ENCODE measurements at places on chromosomes 11 and 22. TPM values are rescaled to one million over a fixed set of nuclear protein-coding genes. Genes with fewer than 3 reads are reported as not detected.

- DNase-seq, result no peak
Observed at GRCh38 chr11:69009441-69010211, 3.4 kb downstream of the MRGPRF start.

DNA sequence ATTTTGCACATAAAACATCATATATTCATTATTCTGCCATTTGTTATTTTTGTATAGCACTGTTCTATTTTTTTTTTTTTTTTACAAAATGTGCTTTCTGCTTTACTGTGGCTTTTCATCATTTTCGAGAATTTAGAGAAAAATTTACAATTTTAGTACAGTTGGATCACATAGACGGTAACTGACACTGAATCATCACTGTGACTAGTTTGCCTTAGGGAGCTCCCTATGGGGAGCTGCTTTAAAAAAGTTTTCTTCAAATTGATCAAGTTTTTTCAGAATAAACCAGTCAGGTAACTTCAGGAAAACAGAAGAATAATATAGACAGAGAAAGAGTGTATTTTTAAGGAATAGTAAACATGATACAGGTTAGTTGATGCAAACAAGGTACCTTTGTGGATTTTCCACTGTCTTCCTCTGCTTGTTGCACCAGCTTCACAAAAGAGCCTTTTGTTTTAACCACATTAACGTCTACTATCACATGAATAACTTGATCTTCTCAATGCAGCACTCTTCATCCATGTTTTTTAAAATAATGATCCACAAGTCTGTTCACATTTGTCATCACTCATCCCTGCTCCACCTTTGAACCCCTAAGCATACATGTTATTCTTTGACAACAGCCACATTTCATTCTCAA, 327.0 kb downstream of the DYNC2H1 start:
- DNase-seq, result no peak

- no peak for DNase-seq
Observed at GRCh38 chr11:69820441-69820840, 1.2 kb upstream of the FGF3 start.

- no peak for DNase-seq
Observed at GRCh38 chr11:23236826-23237555, 376.7 kb upstream of the CCDC179 start.

DNA sequence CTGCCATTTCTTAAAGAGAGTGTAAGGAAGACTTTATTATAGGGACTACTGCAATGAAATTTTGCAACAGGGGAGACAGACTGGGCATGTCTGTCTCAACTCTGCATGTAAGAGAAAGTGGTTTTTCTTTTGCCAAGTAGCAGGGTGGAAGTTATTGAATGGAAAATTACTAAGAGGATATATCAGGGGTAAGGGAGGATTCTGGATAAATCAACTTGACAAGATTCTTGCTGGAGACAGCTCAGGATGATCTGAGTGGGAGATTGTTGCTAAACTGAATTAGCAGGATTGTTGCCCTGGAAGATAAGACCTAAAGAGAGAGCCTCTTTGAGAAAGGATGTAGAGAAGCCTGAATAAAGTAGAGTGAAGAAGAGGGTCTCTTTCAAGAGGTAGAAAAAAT, 145.8 kb downstream of the LUZP2 start:
- DNase-seq, result no peak

DNA sequence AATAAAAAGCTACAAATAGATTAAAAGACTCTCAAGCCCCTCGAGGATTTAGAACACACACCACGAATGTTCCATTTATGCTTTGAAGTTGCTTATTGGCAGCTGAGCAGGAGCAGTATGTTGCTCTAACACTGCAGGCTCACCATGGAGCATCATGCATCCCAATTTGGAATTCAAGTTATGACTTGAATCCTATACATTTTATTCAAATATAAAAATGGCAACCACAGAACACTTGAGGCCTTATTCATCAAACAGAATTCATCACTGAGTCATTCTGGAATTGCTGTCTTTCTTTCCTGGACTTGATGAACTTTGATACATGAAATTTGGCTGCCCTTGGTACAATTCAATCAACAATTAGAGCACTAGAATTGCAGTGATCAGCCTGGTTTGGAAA, 24.5 kb upstream of the BLID start:
- no peak for DNase-seq

DNA sequence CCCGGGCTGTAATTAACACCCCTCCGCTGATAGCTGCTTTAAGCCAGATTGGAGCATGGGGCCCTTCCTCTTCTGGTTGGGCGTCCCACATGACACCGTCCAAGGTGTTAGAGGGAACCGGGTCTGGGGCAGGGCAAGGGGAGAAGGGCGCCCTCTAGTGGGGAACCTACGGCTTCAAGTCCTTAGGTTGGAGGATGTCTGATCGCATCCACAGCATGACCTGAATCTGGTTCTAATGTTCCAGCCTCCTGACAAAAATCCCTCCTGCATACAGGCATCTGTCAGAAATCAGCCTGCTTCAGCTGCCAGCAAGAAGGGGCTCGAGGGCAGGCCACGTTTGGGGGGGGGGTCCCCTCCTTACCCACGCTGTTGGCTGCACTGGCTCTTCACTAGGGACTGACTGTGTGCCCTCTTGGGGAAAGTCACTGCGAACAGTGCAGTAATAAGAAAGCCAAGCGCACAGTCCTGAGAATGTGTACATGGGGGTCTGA, 94.2 kb upstream of the TBCEL start:
- DNase-seq, result no peak

- no peak for DNase-seq
Observed at GRCh38 chr11:34432822-34433221, 5.9 kb upstream of the CAT start.

Gene SPTBN2
- not detected for polyA plus RNA-seq

Measured in psoas muscle (tissue), 8 donors.